ENCODE measurements at places on chromosomes 1 and 21.
A peak's percentile ranks its signal among the peaks of the same experiment; 100 is the strongest.

DNA sequence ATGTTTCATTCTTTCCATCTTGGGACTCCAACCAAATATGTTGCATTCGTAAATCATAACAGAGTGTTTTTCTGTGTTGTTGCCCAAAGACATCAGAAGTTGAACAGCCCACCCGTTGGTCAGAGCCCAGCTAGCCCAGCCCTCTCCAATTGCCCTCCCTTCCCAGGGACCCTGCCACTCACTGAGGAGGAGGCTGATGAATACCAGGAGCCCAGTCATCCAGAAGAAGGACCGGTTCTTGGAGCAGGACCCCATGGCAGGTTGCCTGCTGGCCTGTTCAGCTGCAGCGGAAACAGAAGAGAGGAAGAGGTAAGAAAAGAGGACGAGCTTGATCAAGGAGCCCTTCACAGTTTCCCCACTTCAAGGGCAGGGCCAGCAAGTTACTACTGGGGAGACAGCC is 172.2 kb upstream of the ETV3 start:
- no peak for DNase-seq

DNA sequence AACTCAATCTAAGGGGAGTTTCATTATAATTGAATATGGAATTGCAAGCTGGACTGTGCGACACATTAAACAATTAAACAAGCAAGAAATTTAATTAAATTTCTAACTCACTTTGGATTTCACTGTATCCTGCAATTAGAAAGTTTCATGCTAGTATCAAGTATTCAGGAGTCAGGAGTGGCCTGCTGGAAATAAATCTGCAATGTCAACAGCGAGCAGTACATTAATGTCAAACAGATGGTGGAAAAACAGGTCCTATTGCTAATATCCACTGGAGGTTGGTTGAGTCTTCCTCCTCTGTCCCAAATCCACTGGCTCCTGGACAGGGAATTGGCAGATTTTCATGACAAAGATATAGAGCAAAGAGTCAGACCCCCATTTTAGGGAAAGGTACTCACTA is 237.1 kb downstream of the VAV3 start:
- no peak for DNase-seq

DNA sequence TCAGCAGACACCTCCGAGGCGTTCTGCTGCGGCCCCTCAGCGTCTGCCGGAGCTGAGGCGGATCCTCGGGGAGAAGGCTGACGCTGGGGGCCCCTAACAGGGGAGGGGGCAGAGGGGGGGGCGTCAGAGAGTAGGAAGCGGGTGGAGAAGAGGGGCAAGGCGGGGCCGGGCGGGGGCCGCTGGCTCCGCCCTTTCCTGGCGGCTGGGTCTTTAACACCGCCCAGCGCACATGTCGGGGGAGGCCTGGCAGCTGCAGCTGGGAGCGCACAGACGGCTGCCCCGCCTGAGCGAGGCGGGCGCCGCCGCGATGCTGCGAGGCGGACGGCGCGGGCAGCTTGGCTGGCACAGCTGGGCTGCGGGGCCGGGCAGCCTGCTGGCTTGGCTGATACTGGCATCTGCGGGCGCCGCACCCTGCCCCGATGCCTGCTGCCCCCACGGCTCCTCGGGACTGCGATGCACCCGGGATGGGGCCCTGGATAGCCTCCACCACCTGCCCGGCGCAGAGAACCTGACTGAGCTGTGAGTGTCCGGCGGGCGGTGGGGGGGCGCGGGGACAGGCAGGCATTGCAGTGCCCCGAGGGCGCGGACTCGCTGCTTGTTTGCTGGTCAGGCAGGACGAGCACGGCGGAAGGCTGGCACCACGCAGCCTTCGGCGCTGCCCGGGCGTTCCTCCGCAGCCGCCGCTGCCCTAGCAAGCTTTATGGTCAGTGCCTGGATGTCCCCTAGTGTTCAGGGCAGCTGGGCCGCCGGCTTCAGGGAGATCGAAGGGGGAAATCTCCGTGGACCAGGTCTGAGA is at the start of gene NTRK1:
Gene NTRK1, plus strand, starts transcription at position 238 of the 796 bp plus-strand sequence. Its CDS starts 70 bp downstream, at position 308.
- DNase-seq, result peak; percentile 17

GRCh38 chr1:22331618-22332423 is 119.8 kb upstream of the ZBTB40 start:
- DNase-seq, result no peak

GRCh38 chr1:247437551-247438505 is 20.1 kb downstream of the OR2B11 start:
- DNase-seq, result no peak

Data from activated CD4-positive, CD25-positive, alpha-beta regulatory T cell (primary cell).